Stimulated activated CD4-positive, alpha-beta T cell treated with anti-CD3 and anti-CD28 coated beads, Interleukin-15, amount 100 ng/mL, for 48 hours (primary cell): ENCODE measurements at places on chromosomes 12 and 14.

DNA sequence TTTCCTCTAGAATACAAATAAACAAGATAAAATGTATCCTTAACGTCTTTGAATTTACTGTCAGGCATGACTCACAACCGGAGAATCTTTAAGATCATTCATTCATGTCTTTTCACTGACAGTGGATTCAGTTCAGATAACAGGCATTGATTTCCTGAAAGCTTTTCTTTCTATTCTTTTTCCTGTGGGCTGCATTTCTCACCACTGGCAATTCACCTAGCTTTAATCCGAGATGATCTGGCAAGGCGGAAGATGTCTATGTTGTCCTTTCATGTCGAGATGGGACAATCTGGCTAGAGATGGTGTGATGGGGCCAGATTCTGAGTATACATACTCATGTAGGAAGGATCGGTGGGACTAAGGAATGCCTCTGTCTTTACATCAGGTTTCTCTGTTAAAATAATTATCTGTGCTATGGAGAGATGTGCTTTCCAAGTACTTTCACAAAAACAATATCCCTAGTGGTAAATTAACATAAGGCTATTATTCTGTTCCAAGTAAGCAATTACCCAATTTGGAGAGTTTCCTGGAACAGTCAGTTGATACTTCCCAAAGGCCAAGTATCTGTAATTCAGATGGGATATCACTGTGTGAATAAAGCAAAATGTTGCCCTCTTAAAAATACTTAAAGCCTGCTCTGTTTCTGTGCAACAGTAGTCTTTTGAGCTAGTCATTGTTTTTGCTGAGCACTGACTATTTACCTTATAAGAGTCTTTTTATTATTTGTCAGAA lies 17.8 kb downstream of the ACSS3 start:
- no peak for DNase-seq

- no peak for DNase-seq
Measured at GRCh38 chr14:23162800-23163199, 20.7 kb downstream of the SLC7A8 start.

DNA sequence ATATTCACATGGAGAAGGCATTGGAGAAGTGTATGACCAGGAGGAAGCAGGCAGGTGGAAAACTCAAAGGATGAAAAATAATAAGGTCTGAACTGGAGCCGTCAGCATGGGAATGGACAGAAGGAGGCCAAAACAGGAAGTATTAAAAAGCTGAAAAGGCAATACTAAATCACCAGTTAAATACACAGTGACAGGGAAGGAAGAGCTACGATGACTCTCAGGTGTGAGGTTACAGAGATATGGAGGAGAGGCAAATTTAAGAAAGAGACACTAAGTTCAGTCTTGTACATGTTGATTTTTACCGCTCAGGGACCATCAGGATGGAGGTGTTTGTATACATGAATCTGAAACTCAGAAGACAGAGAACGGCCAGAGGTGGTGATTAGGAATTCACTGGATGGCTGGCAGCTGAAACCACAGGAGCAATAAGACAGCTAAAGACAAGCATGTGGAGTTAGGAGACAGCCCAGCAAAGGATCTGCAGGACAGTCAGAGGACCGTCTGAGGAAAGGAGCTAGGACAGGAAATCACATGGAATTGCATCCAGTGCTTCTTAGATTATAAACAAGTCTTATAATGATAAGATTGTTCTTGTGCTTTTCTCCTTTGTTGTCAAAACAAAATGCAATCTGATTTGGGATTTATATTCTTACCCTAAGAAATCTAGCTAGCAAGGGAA lies 33.9 kb upstream of the CDKN3 start:
- DNase-seq: no peak

DNA sequence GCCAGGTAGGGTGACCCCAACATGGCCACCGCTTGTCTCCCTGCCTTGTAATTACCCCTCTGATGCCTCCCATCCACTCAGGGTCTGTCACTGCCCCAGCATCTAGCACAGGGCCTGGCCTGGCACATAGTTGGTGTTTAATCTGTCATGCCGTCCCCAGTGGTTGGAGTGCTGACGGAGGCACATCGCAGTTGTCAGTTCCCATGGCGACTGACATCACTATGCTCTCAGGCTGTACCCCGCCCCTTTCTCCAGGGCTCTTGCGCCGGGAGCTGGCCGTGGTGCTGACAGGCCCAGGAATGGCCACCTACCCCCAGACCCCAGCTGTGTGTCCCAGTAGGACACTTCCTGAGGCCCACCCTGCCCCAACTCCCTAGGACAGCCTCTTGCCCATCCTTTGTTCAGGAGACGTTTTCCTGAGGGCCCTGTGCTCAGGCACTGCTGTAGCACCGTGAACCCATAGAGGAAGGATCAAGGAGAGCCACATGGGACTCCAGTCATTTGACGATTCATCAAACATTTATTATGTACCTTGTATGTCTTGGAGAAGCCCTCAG lies 23.0 kb downstream of the FAM222A start:
- DNase-seq: no peak

DNA sequence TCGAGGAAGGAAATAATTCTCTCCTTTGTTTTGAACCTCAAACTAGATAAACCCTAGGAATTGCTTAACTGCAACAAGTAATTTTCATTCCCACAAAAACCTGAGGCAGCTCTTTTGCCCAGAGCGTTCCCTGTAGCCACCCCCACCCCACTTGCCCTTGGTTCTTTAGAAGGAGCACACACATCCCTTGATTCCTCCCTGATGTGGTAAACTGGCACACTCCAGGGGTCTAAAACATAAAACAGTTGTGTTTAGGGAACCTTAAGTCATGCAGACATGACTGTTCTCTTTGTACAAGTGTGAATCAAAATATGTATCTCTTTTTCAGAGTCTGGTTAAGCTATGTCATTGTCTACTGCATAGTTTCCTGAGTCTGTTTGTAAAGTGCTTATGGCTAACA lies 14.0 kb downstream of the MAPK1IP1L start:
- no peak for DNase-seq

- no peak for DNase-seq
Measured at GRCh38 chr14:64563696-64564095, 13.9 kb downstream of the PPP1R36 start.

DNA sequence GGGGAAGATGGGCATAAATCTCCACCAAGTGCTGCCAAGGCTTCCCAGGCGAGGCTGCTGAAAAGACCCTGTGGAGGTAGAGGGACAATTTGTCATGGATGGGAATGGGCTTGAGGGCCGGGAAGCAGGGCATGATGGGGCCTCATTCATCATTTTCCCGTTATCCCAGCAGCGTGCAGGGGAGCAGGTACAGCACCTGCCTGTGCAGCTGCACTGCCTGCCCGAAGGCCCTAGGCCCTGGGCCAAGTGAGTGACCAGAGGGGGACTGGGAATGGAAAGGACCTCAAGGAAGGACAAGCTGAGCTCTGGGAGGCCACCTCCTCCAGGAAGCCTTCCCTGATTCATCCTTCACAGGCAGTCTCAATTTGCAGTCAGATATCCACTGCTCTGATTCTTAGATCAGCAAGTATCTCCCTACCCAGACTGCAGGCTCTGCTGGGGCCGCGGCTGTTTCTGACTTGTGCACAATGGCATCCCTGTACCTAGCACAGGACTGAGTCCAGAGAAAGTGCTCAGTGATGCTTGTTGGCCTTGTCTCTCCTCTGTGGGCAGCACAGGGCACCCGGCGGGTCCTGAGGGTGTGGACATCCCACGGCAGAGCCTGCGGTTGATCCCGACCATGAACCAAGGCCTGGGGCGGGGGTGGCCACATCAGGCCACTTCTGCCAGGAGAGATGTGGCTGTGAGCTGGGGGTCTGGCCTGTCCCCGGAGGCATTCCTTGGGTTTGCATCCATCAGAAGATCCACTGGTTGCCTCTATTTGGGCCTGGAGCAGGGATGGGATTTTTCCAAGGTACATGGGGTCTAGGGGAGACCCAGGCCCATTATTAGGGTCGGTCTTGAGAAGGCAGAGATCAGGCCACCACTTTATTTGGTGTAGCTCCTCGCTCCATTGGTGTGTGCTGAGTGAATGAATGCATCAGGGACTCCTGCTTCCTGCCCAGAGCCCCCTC lies 167.3 kb upstream of the RTL1 start:
- DNase-seq: no peak

GRCh38 chr14:54451961-54452360 lies 10.8 kb upstream of the CNIH1 start:
- no peak for DNase-seq

DNA sequence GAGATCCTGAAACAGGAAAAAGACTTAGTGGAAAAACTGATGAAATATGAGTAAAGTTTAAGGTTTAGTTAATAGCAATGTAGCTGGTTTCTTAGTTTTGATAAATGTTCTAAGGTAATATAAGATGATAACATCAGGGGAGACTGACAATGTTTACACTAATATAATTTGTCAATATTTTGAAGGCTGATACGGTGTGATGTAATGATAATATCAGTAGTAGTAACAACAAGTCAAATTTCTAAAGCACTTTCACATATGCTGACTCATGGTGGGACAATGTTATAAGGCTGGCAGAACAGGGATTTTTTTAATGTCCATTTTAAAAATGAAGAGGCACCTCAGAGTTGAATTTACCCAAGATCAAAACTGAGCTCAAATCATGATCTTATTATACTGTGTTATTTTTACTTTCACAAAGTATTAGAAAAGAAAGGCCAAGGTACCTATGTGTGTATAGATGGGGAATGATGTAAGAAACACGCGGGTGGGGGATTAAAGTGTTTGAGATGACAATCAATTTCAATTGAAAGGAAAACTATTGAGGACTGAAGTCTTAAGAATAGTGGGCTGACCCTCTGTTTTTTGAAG lies 2.4 kb upstream of the FLRT2 start:
- DNase-seq: no peak

- DNase-seq: no peak
Measured at GRCh38 chr14:94129758-94130414, 482 bp upstream of the IFI27L2 start.

- no peak for DNase-seq
Measured at GRCh38 chr14:22268875-22269274, 320.1 kb downstream of the DAD1 start.

DNA sequence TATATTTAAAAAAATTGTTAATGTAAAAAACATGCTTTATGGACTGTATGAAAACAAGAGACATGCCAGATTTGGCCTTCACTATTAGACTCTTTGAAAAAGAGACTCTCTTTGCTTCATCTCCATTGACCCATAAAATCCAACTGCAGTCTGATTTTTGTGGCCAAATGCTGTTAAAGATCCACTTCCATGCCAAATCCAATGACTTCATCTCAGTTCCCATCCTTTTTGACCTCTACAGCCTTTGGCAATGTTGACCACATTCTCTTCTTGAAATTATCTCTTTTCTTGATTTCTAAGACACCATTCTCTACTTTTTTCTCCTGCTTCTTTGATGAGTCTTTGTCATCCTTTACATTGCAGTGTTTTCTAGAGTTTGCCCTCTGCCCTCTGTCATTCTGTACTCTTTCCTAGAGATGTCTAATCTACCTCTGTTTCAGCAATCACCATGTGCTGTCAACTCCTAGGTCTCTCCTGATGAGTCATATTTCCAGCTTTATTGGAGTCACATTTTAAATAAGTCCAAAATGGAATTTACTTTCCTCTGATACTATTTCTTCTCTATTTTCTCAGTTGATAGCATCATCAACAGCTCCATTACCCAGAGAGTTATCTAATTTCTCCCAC lies 2.4 kb downstream of the TMPRSS12 start:
- no peak for DNase-seq

- DNase-seq: no peak
Measured at GRCh38 chr12:56387152-56387736, 24.6 kb upstream of the APOF start.

DNA sequence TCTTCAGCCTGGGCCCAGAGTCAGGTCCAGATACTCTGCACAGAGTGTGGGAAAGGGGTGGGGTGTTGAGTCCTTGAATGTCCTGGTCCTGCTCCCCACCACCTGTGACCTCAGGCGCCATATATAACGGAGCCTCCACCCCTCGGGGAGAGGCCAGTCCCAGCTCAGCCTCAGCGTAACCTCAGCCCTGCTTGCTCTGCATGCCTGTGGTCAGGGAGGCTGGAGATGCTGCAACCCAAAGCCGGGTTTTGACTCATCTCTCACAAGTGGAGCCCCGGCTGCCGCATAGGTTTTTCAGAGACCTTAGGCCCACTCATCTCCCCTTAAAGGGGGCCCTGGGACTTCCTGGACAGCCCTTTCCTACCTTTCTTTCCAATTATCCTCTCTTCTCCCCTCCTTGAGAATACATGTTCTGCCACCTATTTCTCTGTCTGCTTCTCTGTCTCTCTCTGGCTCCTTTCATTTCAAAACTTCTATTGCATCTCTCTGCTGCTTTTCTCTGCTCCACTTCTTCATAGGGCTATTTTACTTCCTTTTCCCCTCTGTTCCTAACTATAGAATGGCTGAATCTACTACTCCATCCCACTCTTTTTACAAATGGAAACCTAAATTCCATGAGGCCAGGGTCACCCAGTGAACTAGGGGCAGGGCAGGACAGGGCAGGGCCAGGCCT lies 1.2 kb downstream of the ITGB7 start:
- peak; percentile 76 for DNase-seq

GRCh38 chr14:64573109-64573508 lies 23.3 kb downstream of the PPP1R36 start:
- no peak for DNase-seq

DNA sequence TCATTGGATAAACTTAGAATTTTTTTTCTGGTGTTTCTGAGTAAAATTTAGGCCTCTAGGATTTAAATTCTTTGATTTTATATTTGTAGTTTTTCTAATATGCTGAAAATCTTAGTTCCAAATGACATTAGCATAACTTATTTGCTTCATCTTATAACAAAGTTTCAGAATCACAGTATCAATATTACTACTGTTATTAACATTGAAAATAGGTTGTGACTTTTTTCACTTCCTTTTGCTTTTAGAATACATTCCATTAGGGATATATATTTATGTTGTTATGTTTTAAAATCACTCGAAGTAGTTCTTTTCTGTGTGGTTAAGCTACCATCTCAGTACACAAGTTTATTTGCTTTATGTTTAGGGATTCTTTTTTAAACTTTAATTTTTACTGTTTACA lies 12.8 kb downstream of the RAB3IP start:
- DNase-seq: no peak

GRCh38 chr12:5746917-5747316 lies 198.1 kb downstream of the ANO2 start:
- DNase-seq: no peak

DNA sequence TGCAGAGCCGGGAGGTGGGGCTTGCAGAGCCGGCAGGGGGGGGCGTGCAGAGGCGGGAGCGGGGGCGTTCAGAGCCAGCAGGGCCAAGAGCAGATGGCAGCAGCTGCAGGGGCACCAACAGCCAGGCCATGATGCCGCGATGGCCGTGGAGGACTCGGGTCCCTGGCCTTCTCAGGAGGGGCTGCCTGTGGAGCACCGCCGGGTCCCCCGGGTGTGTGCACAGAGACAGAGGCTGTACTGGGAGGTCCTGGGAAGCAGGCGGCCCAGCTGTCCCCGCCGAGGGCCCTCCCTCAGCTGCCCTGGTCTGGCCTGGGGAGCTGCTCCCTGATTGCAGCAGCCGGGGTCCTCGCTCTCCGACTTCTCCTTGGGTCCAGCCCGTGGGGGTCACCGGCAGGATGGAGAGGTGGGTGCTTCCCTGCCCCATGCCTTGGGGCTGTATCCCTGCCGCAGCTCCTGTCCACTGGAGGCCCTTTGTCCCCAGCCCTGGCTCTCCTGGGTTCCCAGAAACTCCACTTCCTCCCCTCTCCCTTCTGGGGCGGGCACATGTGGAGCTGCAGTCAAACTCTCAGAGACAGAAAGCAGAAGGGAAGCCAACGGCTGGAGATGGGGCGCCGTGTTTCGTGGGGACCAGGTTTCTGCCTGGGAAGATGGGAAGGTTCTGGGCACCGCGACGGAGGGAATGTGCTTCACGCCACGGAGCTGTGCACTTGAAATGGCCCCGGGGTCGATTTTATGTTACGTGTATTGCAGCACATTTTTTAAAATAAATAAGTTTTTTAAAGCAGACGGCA lies 75.8 kb upstream of the GALNT9 start:
- no peak for DNase-seq
